ENCODE measurements at places on chromosomes 5 and 9.

GRCh38 chr9:72592502-72593403, 71.3 kb downstream of the TMC1 start:
- peaks cover 1% of the 10 kb centered on the region for H3K4me1 ChIP-seq
- H3K36me3 ChIP-seq = no peaks in the 10 kb centered on the region
- no peak overlapping the region for H3K27ac ChIP-seq
- no peak overlapping the region for H3K4me3 ChIP-seq
- H3K27me3 ChIP-seq = no peaks in the 10 kb centered on the region

DNA sequence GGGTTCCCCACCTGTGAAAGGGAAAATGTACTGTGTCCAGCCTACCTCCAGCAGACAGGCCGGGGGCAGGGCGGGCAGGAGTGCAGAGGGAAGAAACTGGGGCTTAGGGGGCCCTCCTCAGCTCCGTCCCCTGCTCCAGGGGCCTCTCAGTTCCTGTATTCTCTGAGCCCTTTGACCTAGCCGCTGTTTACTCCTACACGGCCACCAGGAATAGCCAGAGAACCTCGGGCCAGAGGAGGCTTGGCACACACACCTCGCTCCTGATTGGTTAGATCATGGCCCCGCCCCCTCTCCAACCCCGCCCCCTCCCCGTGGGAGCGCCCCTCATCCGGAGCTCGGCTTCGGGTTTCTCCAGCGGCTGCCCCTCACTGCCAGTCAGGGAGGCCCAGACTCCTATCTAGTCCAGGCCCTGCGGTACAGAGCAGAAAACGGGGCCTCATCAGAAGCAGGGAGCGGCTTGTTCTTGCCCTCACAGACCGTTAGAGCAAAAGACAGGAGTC, 2.2 kb downstream of the ST6GALNAC6 start:
- H3K4me3 ChIP-seq = peak overlapping the region; percentile 5
- peak overlapping the region; percentile 66 for H3K27ac ChIP-seq
- H3K4me1 ChIP-seq = no peaks in the 10 kb centered on the region
- no peaks in the 10 kb centered on the region for H3K27me3 ChIP-seq
- H3K36me3 ChIP-seq = peaks cover 5% of the 10 kb centered on the region

- no peak overlapping the region for H3K27ac ChIP-seq
- H3K4me3 ChIP-seq = no peak overlapping the region
- H3K36me3 ChIP-seq = no peaks in the 10 kb centered on the region
- no peak for DNase-seq
- H3K4me1 ChIP-seq = no peaks in the 10 kb centered on the region
Observed at GRCh38 chr5:176540476-176540899, 3.3 kb upstream of the RNF44 start.

DNA sequence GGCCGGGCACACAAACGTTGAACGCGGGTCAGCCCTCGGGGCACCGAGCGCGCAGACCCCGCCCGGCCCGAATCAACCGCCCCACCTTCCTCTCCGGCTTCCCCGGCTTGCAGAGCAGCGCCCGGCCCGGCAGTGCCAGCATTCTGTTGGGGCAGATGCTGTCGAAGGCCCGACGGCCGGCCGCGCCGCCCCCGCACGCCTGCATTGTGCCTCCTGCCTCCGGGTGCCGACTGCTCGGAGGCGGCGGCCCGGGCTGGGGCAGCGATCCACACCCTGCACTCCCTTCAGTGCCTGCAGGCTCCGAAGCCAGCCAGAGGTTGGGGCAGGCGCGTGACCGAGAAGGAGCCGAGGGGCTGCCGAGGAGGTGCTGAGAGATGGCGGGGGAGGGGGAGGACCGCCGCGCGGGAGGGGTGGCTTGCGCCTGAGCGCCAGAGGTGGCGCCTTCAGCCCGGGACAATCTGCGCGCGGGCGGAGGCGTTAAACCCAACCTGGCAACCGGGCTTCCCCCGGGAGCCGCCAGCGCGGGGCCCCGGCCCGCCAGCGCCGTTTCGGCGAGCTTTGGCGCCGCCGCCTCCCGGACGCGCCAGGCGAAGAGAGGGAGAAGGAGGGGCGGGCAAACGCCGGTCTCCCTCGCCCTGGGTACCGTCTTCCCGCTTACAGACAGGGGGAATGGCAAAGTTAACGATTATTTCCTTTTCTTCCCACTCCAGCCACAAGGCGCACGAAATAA, at the start of gene MCIDAS:
Gene MCIDAS, minus strand, starts transcription at position 382 of the 730 bp plus-strand sequence. Its CDS starts 177 bp downstream, at position 205.
- H3K27ac ChIP-seq = no peak within 1 kb of the TSS
- H3K36me3 ChIP-seq = no peaks in the 10 kb centered on the region
- H3K4me3 ChIP-seq = peak within 1 kb of the TSS; percentile 12
- peak; percentile 54 for DNase-seq

- peak overlapping the region; percentile 8 for H3K4me3 ChIP-seq
- H3K36me3 ChIP-seq = no peaks in the 10 kb centered on the region
- no peaks in the 10 kb centered on the region for H3K27me3 ChIP-seq
- H3K4me1 ChIP-seq = no peaks in the 10 kb centered on the region
- H3K27ac ChIP-seq = no peak overlapping the region
Observed at GRCh38 chr9:129436751-129437625, 183.9 kb downstream of the C9orf50 start.

DNA sequence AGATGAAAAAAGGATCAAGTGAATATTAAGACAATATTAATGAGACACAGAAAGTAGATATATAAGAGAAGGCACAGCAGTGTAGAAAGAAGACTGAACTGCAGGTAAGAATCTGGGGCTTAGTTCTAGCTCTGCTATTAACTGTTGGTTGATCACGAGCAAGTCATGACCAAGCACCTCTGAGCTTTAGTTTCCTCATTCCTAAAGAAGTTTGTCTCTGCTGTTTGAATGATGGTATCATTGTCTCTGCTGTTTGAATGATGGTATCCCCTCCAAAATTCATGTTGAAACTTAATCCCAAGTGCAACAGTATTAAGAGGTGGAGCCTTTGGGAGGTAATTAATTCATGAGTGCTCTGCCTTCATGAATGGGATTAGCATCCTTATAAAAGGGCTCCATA, 2.5 kb upstream of the NME5 start:
- no peak overlapping the region for H3K27ac ChIP-seq
- DNase-seq = no peak
- H3K4me1 ChIP-seq = no peaks in the 10 kb centered on the region
- H3K36me3 ChIP-seq = no peaks in the 10 kb centered on the region
- no peak overlapping the region for H3K4me3 ChIP-seq
- H3K27me3 ChIP-seq = no peaks in the 10 kb centered on the region

- H3K27me3 ChIP-seq = no peaks in the 10 kb centered on the region
- no peak for DNase-seq
- no peaks in the 10 kb centered on the region for H3K4me1 ChIP-seq
- H3K4me3 ChIP-seq = no peak overlapping the region
Observed at GRCh38 chr9:97806721-97807120, 46.3 kb upstream of the FOXE1 start.

- H3K4me1 ChIP-seq = peaks cover 5% of the 10 kb centered on the region
- peaks cover 2% of the 10 kb centered on the region for H3K36me3 ChIP-seq
- H3K4me3 ChIP-seq = no peak overlapping the region
- no peak overlapping the region for H3K27ac ChIP-seq
- no peak for DNase-seq
- H3K27me3 ChIP-seq = no peaks in the 10 kb centered on the region
Observed at GRCh38 chr5:159181152-159181551, 28.2 kb downstream of the RNF145 start.

- H3K4me3 ChIP-seq = no peak overlapping the region
- peaks cover 4% of the 10 kb centered on the region for H3K36me3 ChIP-seq
- no peak for DNase-seq
- peaks cover 37% of the 10 kb centered on the region for H3K4me1 ChIP-seq
- no peaks in the 10 kb centered on the region for H3K27me3 ChIP-seq
Observed at GRCh38 chr5:123155446-123155960, 66.5 kb downstream of the PRDM6 start.

- H3K36me3 ChIP-seq = no peaks in the 10 kb centered on the region
- H3K27ac ChIP-seq = no peak overlapping the region
- no peak for DNase-seq
- H3K4me3 ChIP-seq = no peak overlapping the region
Observed at GRCh38 chr9:78598120-78598519, 301.2 kb downstream of the PSAT1 start.

- peaks cover 3% of the 10 kb centered on the region for H3K4me1 ChIP-seq
- H3K36me3 ChIP-seq = no peaks in the 10 kb centered on the region
- DNase-seq = no peak
- no peak overlapping the region for H3K27ac ChIP-seq
- no peak overlapping the region for H3K4me3 ChIP-seq
Observed at GRCh38 chr5:159616952-159617351, 286.7 kb upstream of the IL12B start.

- H3K36me3 ChIP-seq = no peaks in the 10 kb centered on the region
- no peak overlapping the region for H3K27ac ChIP-seq
- peak; percentile 68 for DNase-seq
- H3K4me1 ChIP-seq = no peaks in the 10 kb centered on the region
- no peak overlapping the region for H3K4me3 ChIP-seq
- H3K27me3 ChIP-seq = no peaks in the 10 kb centered on the region
Observed at GRCh38 chr5:141822144-141822543, 56.1 kb downstream of the PCDH1 start.

GRCh38 chr9:79911724-79912123, 340.0 kb downstream of the TLE4 start:
- no peak overlapping the region for H3K27ac ChIP-seq
- H3K4me3 ChIP-seq = no peak overlapping the region
- DNase-seq = peak; percentile 37

GRCh38 chr5:53893626-53894025, 333.2 kb downstream of the NDUFS4 start:
- H3K27me3 ChIP-seq = no peaks in the 10 kb centered on the region
- H3K36me3 ChIP-seq = no peaks in the 10 kb centered on the region

GRCh38 chr5:31442058-31442745, 89.7 kb downstream of the DROSHA start:
- no peaks in the 10 kb centered on the region for H3K4me1 ChIP-seq
- no peak overlapping the region for H3K27ac ChIP-seq
- no peaks in the 10 kb centered on the region for H3K27me3 ChIP-seq
- H3K4me3 ChIP-seq = no peak overlapping the region

- H3K4me3 ChIP-seq = no peak overlapping the region
- no peak for DNase-seq
- no peak overlapping the region for H3K27ac ChIP-seq
- no peaks in the 10 kb centered on the region for H3K36me3 ChIP-seq
Observed at GRCh38 chr5:73981704-73982103, 355.7 kb downstream of the ARHGEF28 start.

GRCh38 chr9:13810510-13810909, 503.4 kb downstream of the NFIB start:
- H3K36me3 ChIP-seq = no peaks in the 10 kb centered on the region
- no peak overlapping the region for H3K27ac ChIP-seq
- DNase-seq = no peak
- no peaks in the 10 kb centered on the region for H3K4me1 ChIP-seq
- H3K4me3 ChIP-seq = no peak overlapping the region

DNA sequence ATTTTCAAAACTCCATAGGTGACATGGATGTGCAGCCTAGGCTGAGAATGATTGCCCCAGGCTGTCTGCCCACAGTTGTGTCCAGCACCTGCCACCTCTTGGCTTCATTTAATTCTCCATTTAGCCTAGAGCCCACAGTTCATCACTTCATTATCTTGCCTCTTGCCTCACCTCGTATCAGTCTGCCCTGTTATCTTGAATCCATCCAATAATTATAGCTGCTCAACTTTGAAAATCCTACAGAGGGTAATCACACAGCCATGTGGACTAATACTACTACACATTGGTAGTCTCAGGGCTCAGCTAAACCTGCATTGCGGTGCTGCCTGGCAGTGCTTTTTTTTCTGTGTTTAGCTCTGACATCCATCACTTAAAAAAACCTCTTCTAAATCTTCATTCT, 7.4 kb downstream of the UGCG start:
- no peaks in the 10 kb centered on the region for H3K27me3 ChIP-seq
- no peak overlapping the region for H3K27ac ChIP-seq
- no peaks in the 10 kb centered on the region for H3K36me3 ChIP-seq
- H3K4me1 ChIP-seq = peaks cover 4% of the 10 kb centered on the region

DNA sequence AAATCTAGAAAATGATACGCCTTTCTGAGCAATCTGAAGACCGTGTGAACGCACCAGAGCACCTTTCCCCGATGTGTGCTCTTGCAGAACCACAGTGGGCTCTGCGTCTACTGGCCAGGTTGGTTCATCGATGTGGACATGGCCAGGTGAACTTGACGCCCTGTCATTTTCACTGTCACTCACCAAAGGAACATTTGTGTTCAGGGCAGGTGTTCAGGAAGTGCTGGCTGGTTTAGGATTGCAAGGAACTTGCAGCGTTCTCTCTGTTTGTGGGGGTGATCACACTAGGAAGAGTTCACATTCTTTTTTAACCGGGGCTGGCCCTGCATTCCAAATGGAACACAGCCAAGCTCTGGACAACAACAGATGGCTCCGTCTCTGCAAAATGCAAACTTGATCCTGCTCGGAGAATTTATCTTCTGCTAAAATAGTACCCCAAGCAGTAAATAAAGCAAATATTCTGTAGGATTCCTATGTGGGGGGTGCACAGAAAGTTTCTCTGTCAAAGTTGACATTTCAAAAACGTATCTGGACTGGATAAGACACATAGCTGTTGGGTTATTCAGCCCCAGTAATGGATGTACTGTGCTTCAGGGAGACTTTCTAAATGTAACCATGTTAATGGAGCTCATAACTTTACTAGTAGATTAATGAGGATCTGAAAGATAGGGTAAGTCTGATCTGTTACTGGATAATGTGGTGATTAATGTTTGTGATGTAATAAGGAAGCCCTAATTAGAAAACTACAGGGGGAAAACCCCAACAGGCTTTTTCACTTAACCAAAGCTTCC, 45.7 kb upstream of the FANCC start:
- no peak for DNase-seq
- H3K4me1 ChIP-seq = no peaks in the 10 kb centered on the region
- H3K27ac ChIP-seq = no peak overlapping the region
- no peaks in the 10 kb centered on the region for H3K36me3 ChIP-seq
- no peak overlapping the region for H3K4me3 ChIP-seq

GRCh38 chr9:4792054-4792571, 631 bp upstream of the RCL1 start:
- H3K4me3 ChIP-seq = peak overlapping the region; percentile 49
- no peak for DNase-seq
- peaks cover 4% of the 10 kb centered on the region for H3K4me1 ChIP-seq
- no peaks in the 10 kb centered on the region for H3K36me3 ChIP-seq
- H3K27me3 ChIP-seq = no peaks in the 10 kb centered on the region

DNA sequence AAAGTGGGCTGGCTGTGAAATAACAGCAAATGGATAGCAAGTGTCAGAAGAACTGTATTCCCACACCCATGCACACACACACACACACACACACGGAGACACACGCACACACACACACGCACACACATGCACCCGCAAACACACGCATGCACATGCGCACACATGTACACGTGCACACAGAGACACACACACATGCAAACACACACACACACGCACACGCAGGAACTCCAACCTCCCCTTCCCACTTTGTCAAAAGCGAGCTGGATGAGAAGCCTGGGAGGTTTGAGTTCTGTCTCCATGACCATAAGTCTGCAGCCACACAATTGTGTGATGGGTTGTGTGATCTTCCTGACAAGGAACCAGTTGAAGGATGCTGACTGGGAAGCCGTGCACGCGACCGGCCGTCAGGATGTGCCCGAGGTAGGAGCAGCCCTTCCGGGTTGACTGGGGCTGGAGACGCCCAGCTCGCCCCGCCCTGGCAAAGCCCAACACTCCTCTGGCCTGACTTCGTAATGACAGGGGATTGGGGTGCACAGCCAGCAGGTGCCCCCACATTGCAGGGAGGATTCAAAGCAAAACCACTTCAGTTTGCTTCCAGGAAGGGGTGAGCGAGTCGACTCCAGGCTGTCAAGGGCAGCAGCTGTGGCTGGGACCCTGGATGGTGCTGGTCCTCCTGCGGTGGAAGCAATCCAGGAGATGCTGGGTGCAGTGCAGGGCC, 29.3 kb upstream of the NKD2 start:
- H3K36me3 ChIP-seq = no peaks in the 10 kb centered on the region
- H3K4me3 ChIP-seq = no peak overlapping the region
- H3K27me3 ChIP-seq = no peaks in the 10 kb centered on the region
- no peak overlapping the region for H3K27ac ChIP-seq
- DNase-seq = no peak

GRCh38 chr9:92100237-92100911, 14.8 kb downstream of the SPTLC1 start:
- H3K4me1 ChIP-seq = no peaks in the 10 kb centered on the region
- no peaks in the 10 kb centered on the region for H3K36me3 ChIP-seq
- no peak overlapping the region for H3K4me3 ChIP-seq
- no peak for DNase-seq

All from aorta (tissue), 5 donors.